ENCODE measurements at places on chromosomes 11 and 22. TPM values are rescaled to one million over a fixed set of nuclear protein-coding genes. Genes with fewer than 3 reads are reported as not detected.
A peak's percentile ranks its signal among the peaks of the same experiment; 100 is the strongest.

POTEH gene
- 0.05 TPM for total RNA-seq

DRAP1 gene
- total RNA-seq: 259 TPM

DRD4 gene
- not detected for total RNA-seq

CSKMT gene
- total RNA-seq: 3.0 TPM

RCN1 gene
- 241 TPM for total RNA-seq

P2RX3 gene
- total RNA-seq: not detected

- no peak for DNase-seq
Observed at GRCh38 chr11:95508219-95508890, 277.4 kb upstream of the SESN3 start.

- no peak for DNase-seq
Observed at GRCh38 chr11:2762451-2762850, 62.7 kb upstream of the KCNQ1OT1 start.

GRCh38 chr11:60872961-60873524, 5.7 kb downstream of the ZP1 start:
- DNase-seq: peak; percentile 91

- no peak for DNase-seq
Observed at GRCh38 chr11:114091516-114092397, 32.2 kb downstream of the ZBTB16 start.

DNA sequence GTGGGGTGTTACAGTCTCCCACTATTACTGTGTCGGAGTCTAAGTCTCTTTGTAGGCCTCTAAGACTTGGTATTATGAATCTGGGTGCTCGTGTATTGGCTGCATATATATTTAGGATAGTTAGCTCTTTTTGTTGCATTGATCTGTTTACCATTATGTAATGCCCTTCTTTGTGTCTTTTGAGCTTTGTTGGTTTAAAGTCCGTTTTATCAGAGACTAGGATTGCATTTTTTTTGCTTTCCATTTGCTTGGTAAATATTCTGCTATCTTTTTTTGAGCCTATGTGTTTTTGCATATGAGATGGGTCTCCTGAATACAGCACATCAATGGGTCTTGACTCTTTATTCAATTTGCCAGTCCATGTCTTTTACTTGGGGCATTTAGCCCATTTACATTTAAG, 97.6 kb downstream of the PDE3B start:
- DNase-seq: no peak

GRCh38 chr11:84044706-84045105, 758.5 kb upstream of the CCDC90B start:
- DNase-seq: no peak

GRCh38 chr11:32115446-32115845, 24.6 kb downstream of the RCN1 start:
- no peak for DNase-seq

DNA sequence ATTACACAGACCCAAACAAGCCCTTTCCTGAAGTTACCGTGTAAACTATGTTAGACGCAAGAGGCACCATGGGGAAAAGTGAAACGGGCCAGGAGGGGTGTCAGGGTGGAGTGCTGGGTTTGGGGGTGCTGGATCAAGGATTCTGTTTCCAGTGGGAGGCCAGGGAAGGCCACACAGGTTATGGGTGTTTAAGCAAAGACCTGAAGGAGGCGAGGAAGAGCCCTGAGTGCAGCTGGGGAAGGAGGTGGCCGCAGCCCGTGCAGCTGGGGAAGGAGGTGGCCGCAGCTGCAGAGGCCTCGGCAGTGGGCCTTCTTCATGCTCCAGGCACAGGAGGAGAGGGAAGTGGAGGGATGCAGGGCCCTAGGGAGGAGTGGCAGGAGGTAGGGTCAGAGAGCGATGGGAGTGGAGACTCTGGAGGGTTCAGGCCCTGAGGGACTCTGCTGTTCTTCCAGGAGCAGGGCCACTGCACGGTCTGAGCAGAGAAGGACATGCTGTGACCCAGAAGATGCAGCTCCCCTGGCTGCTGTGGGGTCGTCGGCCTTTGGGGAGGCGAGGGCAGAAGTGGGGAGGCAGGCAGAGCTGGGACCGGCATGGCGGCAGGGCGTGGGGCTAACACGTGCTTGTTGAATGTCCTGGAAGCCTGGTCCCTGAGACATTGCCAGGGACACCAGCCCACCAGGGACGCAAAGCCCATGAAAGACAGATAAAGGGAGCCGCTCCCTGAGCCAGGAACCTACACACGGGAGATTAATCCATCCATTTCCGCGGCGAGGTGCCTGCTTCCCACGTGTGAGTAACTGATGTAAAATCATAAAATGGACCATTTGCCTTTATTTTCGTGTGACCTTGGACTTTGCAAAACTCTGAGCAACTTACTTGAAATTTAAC, 1049.1 kb downstream of the BRD1 start:
- no peak for DNase-seq

- no peak for DNase-seq
Observed at GRCh38 chr11:78189851-78190250, 1.1 kb downstream of the USP35 start.

DNA sequence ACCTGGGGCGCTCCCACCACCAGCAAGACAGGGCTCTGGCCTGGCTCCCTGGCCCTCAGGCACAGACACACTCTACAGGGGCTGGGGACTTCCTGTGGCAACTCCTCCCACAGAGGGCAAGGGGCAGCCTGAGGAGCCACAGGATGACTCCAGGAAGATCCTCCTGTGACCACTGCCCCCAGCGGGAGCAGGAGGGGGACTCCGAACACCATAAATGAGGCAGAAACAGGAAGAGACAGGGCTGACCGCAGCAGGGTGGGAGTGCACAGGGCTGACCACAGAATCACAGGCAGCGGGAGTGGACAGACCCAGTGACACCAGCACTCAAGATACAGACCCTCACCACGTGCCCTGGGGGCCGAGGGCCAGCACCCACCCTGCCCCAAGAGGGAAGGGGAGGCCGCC, 10.8 kb downstream of the ARAP1 start:
- DNase-seq: peak; percentile 49

- peak; percentile 62 for DNase-seq
Observed at GRCh38 chr11:44621140-44621681, 55.7 kb downstream of the CD82 start.

GRCh38 chr22:28981818-28982499, 79.7 kb downstream of the C22orf31 start:
- no peak for DNase-seq

DNA sequence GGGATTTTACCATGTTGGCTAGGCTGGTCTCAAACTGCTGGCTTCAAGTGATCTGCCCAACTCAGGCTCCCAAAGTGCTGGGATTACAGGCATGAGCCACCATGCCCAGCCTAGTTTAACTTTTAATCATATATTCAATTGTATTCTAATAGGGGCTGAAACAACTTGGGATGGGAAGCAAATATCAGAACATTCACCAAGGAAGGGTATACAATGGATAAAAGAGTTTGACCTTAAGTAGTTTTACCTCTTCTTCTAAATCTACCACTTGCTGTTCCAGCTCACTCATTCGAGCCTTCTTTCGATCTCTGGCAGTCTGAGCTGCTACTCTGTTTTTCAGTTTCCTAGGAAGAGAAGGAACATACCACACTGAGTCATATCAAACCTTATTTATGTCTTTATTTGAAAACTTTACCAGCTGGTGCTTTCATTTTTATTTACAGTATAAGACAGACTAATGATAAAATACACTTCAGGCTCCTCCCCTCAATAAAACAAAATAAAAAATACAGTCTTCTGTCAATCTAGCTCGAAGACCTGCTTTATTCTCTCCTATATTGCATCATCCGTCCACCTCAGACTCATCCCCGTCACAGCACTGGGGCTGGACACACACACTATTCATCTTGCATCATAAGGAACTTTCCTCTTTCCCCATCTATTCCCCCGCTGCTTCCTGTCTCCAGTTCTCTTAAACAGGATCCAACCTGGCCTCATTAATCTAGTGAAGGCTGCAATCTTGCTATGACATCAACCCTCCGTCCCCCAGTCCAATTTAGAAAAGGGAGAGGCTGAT, 1.4 kb downstream of the XBP1 start:
- DNase-seq: peak; percentile 64

GRCh38 chr22:18068381-18068988, 9.3 kb upstream of the PEX26 start:
- no peak for DNase-seq

DNA sequence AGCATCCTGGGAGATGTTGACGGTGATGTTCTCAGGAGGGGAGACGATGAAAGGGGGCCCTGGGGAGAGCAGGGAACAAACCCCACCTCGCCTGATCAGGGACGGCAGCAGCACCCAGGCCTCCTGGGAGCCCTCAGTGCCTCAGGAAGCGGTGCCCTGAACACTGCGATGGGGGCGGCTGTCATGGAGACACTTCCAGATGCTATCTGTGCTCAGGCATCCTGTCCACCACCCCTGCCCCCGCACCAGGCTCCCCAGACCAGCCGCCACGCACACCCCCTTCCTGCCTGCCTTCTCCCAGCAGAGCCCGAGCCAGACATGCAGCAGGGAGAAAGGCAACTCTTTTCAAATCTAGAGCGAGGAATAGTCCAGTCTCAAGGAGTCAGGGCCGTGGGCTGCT, 20.6 kb downstream of the IGSF9B start:
- no peak for DNase-seq

DNA sequence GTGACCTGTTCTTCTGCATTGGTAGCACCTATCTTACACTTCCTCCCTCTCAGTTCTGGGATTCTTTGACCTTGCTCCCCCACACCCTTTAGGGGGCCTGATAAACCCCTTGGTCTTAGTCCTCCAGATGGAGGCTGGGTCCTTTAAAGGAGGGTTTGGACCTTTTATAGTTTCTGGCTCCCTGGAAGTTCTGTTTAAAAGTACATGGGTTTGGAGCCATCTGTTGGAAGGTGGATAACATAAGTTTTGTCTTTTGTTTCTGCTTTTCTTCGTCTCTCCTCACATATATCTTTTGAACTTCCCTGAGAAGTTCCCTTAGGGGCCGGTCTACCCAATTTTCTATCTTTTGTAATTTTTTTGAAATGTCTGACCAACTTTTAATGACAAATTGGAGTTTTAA, 17.9 kb upstream of the HYLS1 start:
- no peak for DNase-seq

DNA sequence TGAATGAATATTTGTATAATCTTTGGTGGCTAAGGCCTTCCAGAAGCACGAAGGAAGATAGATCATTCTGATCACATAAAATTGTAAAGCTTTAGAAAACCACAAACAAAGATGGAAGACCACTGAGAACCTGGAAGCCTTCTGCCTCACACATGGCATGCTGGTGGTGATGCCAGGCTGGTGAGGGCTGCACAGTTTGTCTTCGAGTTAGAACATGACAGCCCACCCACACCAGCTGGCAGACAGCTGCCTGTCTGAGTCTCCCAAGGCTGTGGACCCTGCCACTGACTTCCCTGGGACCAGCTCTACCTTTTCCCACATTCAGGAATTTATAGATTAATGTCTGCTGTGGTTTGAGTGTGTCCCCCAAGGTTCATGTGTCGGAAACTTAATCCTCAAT, 48.8 kb upstream of the B3GAT1 start:
- no peak for DNase-seq

DNA sequence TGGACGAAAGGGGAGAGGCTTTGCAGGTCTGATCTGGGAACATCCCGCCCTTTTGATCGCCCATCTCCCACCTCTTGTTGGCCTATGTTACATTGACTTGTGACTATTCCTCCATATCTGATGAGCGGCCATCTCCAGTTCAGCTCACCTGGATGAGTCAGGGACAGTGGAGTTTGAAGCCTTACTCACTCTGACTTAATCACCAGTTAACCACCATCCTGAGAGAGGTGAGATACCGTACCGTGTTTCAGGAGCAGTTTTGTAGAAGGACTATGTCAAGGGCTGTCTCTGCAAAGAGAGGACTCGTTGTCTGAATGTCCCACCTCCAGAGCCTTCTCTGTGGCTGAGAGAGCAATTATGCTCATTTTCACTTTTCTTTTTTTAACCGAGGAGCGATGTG, 771.7 kb downstream of the NTM start:
- no peak for DNase-seq

DNA sequence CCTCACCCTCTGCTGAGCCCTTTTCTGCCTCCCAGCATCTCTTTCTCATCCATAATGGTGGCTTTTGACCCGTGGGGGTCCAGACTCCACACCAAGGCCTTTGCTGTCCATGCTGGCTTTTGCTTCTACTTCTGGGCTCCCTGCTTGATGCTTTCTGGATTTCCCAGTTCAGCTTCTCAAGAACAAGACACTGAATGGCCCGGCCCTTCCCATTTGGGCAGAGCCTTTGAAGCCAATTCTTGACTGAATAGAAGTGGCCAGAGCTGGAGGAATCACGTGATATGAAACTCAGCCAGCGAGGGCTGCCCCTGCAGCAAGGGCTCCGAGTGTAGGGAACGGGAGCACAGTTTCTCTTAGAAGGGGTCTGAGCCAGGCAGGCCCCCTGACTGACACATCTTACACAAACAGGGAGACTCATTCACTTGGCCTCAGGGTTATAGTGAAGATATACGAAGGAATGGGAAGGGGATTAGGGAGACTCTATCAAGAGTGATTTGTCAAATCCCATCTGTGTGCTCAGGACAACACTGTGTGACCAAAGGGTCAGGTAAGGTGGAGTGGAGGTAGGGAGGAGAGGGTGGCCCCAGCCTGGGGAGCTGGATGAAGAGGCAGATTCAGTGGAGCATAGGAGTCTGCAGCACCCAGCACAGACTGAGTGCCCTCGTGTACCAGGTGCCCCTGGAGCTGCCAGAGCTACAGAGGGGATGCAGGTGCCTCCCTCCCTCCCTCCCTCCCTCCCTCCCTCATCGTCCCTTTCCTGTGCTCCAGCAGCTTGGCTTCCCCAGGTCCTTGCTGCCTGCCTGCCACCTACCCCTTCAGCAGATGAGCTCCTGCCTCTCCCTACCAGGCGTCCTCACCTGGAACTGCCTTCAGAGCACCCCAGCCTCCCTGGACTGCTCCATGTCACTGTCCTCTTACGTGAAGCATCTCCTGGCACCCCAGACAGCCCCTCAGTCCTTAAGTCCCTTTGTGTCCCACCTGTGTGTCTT, 106.0 kb downstream of the TRIM29 start:
- no peak for DNase-seq

DNA sequence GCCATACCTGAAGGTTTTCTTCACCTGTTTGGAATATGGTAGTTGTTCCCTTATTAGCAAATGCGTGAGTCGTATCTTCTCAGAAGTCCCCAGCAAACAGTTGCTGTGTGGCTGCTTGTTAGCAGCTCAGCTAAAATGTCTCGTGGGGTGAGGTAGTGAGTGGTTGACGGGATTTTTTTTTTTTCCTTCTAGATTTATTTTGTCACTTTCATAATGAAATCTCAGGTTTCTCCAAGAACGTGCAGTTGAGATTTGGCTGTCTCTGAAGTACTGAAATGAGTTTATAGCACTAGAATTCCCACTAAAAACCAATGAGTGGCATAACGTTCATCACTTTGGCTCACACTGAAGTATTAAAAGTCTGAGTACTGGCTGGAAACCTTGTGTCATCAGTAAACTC, 16.8 kb downstream of the RCN1 start:
- no peak for DNase-seq

DNA sequence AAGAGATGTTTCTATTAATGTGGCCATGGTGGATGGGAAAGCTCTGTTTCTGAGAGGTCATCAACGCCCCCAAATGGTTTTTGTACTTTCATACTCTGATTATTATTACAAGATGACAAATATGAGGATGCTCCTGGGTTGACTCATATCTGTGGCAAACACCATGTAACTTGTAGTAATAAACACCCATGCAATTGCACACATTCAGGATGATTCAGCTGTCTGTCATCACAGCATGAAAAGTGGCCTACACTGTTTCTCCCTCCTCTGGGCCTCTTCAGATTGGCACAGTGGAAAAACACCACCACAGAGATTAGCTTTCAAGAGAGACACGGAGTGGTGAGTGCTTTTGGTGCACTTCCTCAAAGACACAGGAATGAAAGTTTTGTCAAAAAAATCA, 85.4 kb downstream of the MTNR1B start:
- DNase-seq: peak; percentile 88

GRCh38 chr22:17629173-17629489, 582 bp upstream of the ATP6V1E1 start:
- DNase-seq: no peak

GRCh38 chr11:77174559-77174958, 46.5 kb downstream of the MYO7A start:
- no peak for DNase-seq
